Activated T-helper 1 cell treated with anti-CD3 and anti-CD28 coated beads, Interleukin-2, amount 50 U/mL, for 16 hours (primary cell): ENCODE measurements at places on chromosomes 6 and 20.

- no peak for DNase-seq
Observed at GRCh38 chr6:22789315-22789714, 219.9 kb downstream of the HDGFL1 start.

DNA sequence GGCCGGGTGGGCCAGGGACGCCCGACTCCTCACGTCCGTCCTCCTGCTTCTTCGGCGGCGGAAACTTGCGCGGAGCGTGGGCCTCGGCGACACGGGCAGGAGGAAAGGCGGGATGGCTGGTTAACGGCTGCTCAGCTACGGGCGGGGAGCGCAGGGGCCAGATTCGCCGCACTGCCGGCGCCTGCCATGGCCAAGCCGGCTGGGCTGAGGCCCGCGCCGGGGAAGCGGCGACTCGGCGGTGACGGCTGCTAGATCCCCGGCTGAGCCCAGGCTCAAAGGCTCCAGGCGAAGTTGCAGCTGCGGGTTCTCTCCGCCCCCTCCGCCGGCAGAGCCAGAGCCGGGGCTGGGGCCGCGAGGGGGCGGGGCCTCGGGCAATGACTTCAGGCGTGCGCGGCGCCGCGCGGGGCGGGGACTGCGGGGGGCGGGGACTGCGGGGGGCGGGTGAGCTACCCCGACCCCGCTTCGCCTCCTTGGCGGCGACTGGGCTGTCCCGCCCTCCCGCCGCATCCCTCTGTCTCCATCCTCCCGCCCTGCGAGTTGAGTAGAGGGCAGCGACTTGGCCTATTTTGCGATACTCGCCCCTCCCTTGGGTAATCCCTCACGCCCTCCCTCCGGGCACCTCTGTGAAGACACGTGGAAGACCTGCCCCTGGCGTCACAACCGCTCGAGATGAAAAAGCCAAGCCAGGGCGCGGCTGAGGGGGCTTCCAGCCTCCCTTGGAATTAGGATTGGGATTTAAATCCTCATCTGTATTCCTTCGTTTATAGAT lies at the start of gene CEP85L:
Gene CEP85L, minus strand, starts transcription at position 310 of the 769 bp plus-strand sequence. CDS start 322 bp downstream, outside the sequence.
- DNase-seq, result peak; percentile 88

DNA sequence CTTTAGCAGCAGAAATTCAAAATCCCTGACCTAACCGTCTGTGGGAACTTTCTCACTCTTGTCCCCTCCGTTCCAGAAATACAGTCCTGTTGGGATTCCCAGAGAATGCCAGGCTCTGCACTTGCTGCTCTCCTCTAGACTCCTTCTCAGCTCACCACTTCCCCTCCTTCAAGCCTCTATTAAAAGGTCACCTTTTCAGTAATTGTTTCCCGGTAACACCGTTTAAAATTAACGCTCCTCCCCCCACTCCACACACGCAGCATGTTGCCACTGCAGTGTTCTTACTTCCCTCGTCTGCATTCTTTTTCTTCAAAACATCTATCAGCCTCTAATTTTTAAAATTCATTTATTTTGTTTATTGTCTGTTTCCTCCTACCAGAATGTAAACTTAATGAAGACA lies 48.6 kb upstream of the LGSN start:
- no peak for DNase-seq

DNA sequence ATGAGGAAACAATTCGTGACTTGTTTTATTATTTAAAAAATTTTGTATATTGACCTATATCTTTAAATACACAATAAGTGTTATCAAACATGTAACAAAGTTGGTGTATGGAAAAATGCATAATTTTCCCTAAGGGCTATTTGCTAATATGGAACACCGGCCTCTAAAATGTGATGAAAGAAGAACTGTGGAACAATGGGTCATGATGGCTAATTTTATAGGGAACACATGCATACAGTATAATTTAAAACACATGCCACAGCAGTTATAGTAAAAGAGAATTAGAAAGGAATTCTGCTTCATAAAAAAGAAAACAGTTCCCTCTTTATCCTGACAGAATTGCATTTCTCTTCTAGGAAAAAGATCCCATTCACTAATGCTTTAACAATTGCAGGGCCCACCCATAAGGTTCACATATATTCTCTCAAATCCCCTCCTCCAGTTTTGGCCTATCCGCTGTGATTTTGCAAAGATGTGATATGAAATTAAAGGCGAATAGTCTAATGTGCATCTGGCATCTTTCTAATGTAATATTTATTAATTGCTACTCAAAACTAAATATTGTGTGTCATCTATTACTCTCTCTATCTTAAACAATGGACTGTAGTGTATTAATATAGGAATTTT lies 628.1 kb upstream of the CITED2 start:
- no peak for DNase-seq

- no peak for DNase-seq
Observed at GRCh38 chr6:37931066-37931465, 111.5 kb downstream of the ZFAND3 start.

- DNase-seq, result no peak
Observed at GRCh38 chr20:58911970-58912369, 59.5 kb downstream of the GNAS start.

DNA sequence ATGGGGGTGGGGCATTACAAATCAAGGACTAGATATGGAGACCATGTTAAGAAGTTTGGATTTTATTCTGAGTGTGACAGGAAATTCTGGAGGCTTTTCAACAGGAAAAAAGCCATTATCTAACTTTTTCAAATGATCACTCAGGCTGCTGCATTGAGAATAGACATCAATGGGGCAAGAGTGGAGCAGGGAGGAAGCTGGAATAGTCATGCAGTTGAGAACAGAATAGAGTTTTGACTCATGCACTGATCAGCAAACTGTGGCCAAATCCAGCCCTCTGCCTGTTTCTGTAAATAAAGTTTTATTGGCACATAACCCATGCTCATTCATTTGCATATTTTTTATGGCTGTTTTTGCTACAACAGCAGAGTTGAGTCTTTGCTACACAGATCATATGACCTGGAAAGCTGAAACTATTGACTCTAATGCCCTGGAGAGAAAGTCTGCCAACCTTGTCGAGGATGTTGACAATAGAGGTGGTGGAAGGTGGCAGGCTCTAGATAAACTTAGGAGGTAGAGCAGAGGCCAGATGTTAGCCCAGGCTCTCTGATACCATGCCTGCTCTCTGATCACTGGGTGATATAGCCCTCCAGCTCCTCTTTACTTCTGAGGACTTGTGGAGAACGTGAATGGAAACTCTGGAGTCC lies 441.8 kb downstream of the PTPRT start:
- DNase-seq, result no peak

- DNase-seq, result no peak
Observed at GRCh38 chr6:53639520-53639919, 26.0 kb downstream of the KLHL31 start.

DNA sequence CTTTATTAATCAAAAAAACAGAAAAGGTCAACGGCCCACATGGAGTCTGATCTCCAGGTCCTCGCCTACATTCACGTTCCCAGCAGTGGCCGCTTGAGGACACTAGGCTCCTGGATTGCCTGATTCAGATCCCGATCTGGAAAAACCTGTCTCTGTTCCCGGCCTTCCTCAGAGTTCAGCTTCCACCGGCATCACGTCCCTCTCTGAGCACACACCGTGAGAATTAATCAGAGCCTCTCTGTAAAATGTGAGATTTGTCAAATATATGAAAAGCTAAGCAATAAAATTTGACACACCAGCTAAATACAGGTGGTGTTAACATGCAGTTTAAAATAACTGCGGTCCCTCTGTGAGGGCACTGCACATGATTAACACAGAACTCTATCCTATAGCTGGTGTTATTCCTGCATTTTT lies 122.8 kb upstream of the COL21A1 start:
- DNase-seq, result no peak
